ENCODE measurements at places on chromosomes 2 and 18.

- peak; percentile 77 for DNase-seq
These were observed 14.2 kb downstream of the SPEG start for GRCh38 chr2:219448776-219449341.

- no peak for DNase-seq
These were observed 107.4 kb downstream of the CPO start for GRCh38 chr2:207046724-207047123.

DNA sequence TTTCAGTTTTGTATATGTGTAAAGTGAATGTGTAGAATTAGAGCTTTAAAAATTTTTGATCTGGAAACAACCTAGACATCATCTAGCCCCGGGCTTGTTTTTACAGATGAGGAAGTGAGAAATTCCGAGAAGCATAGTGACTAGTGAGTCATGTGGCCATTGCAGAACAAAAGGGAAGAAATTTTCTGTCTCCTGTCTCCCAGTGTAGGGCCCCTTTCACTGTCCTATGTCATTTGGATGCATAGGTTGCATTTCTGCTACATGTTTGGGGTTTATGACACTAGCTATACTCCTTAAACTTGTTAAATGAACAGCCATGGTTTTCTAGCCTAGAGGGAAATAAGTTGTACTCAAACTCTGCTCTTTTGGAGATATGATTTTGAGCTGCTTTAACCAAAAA, 84.6 kb downstream of the PLCL1 start:
- DNase-seq = no peak

DNA sequence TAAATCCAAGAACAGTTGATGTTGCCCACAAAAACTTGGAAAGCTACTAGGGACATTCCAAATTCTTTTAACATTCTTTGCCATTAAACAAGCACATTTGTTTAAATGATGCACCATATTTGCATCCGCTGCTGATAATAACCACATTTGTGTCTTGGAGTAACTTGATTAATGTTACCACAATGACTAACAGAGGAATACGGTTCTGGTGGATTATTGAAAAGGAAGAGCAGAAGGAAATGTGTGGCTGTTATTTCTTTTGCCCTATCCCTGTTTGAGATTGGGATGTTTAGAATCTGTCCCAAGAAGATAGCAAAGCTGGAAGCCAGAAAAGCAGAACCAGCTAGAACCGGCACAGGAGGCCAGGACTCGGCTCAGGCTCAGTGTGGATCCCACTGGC, 39.2 kb upstream of the RASGRP3 start:
- no peak for DNase-seq

GRCh38 chr2:24009680-24010476, at the start of gene MFSD2B:
Gene MFSD2B, plus strand, starts transcription at chr2:24010085. Its CDS starts 12 bp downstream, at chr2:24010097.
- DNase-seq = peak; percentile 45

DNA sequence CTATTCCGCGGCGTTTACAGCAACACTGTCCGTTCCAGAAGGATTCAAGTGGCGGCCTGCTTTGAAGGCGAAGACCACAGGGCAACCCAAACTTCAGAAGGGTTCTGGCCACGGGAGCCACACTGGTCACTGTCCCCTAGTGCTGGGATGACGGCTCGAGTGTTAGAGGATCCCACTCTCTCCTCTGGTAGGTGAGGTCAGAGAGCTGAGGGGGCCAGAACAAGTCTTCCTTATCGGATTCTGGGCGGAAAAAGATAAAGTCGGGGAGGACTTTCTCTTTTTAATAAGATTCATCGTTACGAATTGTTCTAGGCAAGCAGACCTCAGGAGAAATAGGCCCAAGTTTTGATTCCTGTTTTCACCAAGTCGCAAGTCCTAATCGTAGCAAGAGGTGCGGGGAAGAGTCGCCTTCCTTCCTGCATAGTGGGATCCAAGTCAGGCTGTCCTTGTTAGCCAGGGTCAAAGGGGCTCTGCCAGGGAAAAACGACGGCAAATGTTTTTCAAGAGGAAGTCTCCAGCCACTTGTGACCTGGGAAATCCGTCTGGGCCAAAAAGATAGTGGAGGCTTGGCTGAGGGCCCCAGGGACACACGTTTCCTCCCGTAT, 864 bp upstream of the MYL12A start:
- no peak for DNase-seq

- no peak for DNase-seq
These were observed 237.2 kb downstream of the PRKCE start for GRCh38 chr2:45888641-45889040.

GRCh38 chr2:8581234-8581561, 100.7 kb upstream of the ID2 start:
- DNase-seq = no peak

DNA sequence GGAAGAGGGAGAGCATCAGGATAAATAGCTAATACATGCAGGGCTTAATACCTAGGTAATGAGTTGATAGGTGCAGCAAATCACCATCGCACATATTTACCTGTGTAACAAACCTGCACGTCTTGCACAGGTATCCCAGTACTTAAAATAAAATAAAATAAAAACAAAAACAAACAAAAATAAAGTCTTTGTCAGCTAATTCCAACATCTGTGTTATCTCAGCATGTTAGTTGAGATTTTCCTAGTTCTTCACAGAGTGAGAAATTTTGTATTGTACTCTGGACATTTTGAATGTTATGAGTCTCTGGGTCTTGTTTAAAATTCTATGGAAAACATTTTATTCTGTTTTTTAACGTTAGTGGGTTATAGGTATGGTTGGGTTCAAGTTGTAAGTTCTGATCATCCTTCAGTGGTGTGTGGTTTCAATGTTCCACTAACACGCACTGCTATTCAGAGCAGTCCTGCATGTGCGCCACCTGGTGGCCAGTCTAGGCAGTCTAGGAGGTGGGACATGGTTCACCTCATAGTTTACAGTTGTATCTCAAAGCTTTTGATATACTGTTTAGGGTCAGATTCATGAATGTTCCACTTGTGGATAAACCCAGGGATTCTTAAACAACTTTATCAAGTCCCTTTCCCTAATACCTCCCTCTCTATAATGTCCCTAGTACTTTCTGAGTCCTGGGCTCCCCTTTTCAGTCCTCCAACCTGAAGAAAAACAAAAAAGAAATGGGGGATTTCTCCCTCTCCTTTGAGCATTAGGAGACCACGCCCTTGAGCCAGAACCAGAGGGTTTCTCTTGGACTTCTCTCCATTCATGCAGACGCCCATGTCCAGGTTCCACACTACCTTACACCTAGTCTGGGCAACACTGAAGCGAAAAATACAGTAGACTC, 213.4 kb upstream of the GATA6 start:
- DNase-seq = peak; percentile 87

GRCh38 chr18:50172367-50172766, 22.6 kb downstream of the MYO5B start:
- DNase-seq = no peak

- no peak for DNase-seq
These were observed 415.0 kb downstream of the CPS1 start for GRCh38 chr2:210971431-210971830.

DNA sequence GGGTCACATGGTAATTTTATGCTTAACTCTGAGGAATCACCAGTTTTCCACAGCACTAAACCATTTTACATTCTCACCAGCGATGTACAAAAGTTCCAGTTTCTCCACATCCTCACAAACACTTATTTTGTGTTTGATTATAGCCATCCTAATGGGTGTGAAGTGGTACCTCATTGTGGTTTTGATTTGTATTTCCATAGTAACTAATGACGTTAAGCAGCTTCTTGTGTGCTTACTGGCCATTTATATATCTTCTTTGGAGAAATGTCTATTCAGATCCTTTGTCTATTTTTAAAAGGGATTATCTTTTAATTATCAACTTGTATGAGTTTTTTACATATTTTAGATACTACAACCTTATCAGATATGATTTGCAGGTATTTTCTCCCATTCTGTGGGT, 42.0 kb downstream of the CCDC150 start:
- no peak for DNase-seq

DNA sequence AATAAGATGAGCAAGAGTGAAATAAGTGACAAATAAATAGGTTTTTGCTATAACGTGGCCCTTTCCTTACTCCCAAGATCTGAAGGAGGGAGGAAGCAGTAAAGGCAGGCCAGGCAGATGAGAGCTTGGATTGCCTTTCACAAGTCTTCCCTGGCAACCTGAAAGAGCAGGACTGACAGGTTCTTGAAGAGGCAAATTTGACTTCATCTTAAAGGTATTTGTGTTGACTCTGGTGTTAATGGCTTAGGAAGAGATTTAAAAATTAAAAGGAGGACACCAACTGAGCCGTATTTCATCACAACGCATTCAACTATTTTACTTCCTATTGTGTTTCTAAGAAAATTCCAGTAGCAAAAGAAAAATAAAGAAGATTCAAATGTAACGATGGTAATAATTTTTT, 3.2 kb downstream of the STRN start:
- DNase-seq = no peak

DNA sequence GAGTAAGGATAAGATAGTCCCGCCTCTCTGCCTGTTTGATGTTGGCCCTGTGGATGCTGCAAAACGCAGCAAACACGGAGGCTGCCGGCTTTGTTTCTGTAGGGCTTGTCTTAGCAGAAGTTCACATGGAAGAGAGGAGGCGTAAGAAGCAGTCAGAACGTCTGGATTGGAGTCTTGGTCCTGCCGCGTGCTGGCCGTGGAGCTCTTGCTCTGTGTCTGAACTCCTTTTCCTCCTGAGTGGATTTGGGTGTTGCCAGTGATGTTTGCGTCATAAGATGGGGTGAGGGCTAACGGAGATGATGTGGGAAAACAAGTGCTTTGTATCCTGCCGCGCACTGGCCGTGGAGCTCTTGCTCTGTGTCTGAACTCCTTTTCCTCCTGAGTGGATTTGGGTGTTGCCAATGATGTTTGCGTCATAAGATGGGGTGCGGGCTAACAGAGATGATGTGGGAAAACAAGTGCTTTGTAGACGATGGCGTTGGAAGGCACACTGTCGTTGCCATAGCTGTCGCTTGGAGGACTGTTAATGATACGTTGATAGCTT, 240.9 kb downstream of the AGAP1 start:
- DNase-seq = no peak

DNA sequence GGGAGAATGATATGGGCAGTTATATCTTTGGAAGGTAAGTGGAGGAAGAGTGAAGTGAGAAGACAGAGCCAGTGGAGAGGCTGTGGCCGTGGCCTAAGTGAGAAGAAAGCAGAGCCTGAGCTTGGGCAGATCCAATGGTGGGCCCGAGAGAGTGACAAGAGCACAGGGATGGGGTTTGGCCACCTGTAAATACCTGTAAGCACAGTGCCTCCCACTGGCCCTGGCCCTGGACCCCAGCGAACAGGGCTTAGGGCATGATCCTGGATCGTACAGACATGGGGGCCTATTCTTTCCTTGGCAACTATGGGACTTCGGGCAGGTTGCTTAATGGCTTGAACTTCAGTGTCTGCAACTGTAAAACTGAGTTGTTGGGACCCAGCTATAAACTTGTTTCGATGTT, 44.1 kb downstream of the MTCL1 start:
- DNase-seq = no peak

GRCh38 chr2:9800639-9800974, 42.7 kb upstream of the TAF1B start:
- DNase-seq = no peak
